Kidney capillary endothelial cell (primary cell): ENCODE measurements at places on chromosomes 2 and 18.
A peak's percentile ranks its signal among the peaks of the same experiment; 100 is the strongest.

DNA sequence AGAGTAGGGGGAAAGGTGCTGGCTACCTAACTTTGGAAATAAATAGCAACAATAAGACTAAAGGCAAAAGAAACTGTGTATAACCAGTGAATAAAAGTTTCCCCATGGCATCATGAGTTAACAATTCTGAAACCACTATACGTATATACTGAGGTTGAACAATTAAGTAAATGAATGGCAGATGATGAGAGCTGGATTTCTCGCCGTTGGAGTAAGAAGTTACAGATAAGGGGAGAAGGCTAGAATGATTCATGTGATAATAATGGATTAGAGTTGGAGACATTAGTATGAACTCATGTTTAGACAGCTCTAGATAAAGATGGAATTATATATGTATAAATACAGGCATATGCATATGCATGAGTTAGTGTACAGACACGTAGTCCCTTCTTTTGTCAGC is 152.7 kb downstream of the UBR3 start:
- DNase-seq: no peak

DNA sequence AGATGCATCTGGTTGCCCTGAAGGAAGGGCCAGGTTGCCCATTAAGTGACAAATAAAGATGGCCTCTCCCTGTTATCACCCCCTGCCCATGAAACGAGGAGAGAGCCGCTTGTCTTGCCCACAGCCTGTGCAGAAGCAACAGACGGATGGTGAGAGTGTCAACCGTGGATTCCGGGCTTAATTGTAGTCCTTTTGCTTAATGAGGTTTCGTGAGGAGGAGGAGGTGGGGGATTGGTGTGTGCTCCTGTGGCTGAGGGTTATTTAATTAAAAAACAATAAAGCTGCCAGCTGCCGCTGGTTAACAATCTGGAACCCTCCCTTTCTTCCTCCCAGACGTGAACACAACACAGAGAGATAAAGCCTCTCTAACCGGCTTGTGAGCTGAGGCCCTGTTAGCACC is 188.0 kb upstream of the PARD3B start:
- DNase-seq: no peak

DNA sequence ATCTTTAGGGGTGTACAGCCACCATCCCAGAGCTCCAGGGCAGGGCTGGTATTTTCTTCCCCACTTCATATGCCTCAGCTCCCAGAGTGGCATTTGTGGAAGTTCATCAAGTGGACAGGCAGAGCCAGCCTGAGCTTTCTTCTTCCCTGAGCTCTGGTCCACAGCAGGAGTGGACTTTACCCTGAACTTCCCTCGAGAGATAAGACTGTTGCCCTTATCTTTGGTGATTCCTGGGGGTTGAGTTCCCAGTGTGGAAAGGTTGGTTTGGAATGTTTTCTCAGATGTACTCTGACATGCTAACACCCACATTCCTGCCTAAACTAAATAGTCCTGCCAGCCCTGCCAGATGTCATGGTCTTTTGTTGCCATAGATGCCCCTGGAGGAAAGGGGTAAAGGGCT is 62.0 kb upstream of the LGALSL start:
- DNase-seq: no peak

GRCh38 chr2:18045230-18045629 is 166.8 kb downstream of the KCNS3 start:
- no peak for DNase-seq

GRCh38 chr2:121418494-121419058 is 112.1 kb upstream of the RNU4ATAC start:
- no peak for DNase-seq

- DNase-seq: no peak
These were observed 24.8 kb downstream of the SP3 start for GRCh38 chr2:173940208-173941020.

GRCh38 chr18:45137087-45137419 is 456.4 kb downstream of the SETBP1 start:
- no peak for DNase-seq

DNA sequence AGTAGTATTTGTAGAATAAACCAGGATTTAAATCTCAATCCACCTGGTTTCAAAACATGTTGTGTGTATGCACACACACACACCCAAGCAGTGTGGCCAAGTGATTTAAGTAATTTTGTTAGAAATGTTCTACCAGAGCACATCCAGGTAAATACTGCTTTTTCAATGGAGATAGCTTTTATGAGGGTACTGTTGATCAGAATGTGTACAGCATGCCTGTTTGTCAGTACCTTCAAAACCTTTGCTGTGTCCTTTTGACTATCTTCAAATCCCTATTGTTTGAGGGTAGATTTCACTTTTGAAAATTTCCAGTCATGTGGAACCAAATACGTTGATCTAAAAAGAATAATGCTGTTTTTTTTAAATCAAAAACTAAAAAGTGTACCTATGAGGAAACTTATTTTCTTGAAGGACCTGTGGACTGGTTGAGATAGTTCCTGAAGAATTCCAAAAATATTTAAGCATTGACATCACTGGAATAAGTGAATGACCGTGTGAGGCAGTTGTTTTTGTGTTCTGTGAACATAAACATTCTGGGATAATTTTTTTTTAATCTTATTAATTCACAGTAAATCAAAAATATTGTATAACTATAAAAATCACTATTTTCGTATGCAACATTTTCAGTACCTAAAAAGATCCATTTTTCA is 70.9 kb downstream of the PTRHD1 start:
- no peak for DNase-seq

DNA sequence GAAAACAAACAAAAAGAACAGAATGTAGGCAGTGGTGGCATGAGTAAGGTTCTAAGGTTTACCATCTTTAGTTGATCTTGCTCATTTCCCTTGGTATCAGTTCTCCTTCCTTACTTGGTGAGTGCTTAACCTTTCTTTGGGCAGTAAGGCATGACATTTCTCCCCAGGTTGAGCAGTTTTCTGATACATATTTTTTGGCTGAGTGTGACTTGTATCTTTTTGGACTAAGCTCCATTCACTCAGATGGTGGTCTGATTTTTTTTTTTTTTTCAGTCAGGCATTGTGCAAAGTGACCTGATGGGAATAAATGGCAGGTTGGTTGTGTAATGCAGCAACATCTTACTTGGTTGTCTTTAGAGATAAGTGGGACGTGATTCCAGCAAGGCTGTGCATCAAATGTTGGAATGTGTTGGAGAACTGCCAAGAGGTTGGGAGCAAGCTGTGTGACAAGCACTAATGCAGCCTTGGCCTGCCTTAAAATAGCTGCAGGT is 15.1 kb downstream of the SPTBN1 start:
- DNase-seq: peak; percentile 56

GRCh38 chr2:117856415-117857210 is 42.1 kb downstream of the DDX18 start:
- peak; percentile 70 for DNase-seq

DNA sequence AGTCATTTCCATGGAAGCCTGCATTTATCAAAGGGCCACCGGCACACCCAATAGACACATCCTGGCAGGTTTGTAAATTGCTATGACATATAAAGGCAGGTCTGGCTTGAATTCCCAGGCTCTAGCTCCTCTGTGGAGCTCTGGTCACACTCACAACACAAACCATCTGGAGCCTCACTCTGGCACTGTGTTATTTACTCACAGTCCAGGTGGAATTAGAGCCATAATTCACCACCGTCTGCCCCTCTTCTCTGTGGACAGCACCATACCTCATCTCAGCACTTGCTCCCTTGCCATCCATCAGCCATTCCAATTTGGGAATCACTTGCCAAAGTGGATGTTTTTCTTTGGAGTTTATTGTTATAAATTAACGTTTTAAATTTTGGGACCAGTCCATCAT is 84.3 kb upstream of the OSR1 start:
- DNase-seq: no peak

DNA sequence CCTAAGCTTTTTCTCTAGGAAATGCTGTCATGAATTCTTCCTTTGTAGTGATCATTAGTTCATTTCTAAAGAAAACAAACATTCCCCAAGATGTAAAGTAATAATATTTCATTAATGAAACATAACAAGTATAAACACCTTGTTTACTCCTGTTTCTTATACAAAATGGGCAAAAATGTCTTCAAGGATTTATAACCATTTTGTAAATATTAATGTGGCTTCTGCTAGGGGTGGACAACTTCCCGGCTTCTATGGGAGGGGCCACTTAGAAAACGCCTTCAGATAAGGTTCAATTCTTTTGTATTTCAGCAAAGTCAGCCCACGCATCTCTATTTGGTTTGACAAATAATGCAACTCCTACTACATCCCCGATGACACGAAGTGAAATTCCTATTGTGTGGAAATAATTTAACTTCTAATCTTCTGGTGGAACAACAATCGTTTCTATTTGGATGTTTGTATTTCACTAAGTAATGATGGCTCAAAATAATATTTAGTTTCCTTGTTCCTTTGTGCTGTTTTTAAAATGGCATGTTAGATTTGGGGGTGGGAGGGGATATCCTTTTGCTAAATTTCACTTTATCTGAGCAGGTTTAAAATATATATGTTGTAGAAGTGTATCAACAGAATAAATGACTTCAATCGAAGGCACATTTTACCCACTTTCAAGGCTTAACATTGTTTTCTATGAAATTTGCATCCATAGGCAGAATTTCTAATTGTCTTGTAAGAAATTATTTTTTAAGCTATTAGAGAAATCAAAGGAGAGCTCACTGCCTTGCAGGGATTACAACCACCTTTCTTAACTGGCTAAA is 14.7 kb upstream of the HOXD1 start:
- no peak for DNase-seq

- no peak for DNase-seq
These were observed 291.6 kb downstream of the TNS1 start for GRCh38 chr2:217711188-217711587.

DNA sequence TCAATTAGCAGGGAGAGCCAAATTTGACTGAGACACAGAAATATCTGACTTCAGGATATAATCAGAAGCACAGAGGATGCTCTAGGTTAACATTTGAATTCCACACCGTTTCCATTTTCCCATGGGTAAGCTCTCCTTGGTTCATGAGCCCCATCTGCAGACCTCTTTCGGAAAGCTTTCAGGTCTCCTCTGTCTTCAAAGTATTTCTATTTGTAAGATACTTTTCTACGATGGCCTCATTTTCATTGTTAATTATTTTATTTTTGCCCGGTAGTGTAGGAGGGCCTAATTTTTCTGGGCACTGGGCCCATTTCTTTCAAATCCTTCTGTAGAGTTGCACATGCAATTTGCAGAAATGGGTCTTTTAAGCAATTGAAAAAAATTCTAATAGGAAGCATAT is 53.8 kb downstream of the LRPPRC start:
- no peak for DNase-seq

GRCh38 chr2:177231270-177231669 is 18.7 kb downstream of the HNRNPA3 start:
- DNase-seq: no peak

GRCh38 chr2:9095690-9096089 is 92.2 kb upstream of the MBOAT2 start:
- DNase-seq: peak; percentile 44

- peak; percentile 29 for DNase-seq
These were observed at the start of gene GREB1L for GRCh38 chr18:21242141-21242779. GREB1L (plus strand) TSS chr18:21242232; CDS start chr18:21383519, 141,287 bp downstream.

GRCh38 chr2:190207930-190208329 is 111.7 kb downstream of the HIBCH start:
- no peak for DNase-seq

DNA sequence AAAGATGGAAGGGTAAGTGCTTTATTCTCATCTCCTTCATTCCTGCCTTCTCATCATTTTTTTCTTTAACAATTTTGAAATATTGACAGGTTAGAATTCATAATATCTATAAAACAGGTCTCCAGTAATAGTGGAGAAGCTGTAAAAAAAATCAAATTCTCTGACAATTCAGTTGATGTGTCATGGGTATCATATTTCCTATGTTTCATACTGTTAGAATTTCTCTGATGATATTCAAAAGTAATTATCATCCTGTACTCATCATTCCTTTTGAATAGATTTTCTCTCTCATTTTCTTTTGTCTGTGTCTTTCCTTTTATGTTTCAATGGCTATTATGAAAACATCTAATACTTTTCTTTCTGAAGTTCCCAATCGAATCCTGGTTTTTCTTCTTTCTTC is 97.7 kb downstream of the CPS1 start:
- DNase-seq: no peak

DNA sequence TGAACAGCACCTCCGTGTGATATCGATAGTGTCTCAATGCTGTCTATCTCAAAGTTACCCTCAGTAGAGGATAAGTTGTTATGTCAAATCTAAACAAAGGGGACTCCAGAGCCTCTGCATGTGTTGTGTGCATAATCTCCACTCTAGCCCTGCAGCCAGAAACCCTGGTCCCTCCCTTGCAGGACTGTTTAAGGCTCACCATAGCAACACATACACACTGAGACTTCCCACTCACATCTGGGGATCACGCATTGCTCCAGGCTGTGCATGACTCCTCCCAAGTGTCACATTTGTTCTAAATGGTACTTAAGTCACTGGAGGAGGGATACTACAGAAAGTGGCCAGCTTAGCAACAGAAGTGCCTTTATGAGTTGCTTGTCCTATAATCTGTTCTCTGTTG is 258.6 kb upstream of the CRIM1 start:
- DNase-seq: no peak

GRCh38 chr18:9209279-9209678 is 72.7 kb downstream of the ANKRD12 start:
- DNase-seq: no peak

DNA sequence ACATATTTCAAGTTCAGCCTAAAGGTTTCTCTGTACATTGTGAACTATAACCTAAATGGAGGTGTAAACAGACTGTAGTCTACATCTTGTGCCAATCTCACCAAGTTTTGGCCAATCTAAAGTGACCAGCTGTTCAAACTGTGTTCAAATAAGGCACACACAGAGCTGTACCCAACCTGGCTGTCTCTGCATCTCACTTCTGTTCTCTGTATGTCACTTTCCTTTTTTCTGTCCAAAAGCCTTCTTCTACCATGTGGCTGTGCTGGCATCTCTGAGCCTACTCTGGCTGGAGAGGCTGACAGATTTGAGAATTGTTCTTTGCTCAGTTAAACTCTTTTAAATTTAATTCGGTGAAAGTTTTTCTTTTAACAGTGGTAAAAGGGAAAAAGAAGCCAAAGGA is 817.9 kb downstream of the SOCS6 start:
- DNase-seq: no peak

GRCh38 chr18:33116376-33116775 is 324.1 kb downstream of the CCDC178 start:
- peak; percentile 56 for DNase-seq

GRCh38 chr2:119221609-119222008 is 2.0 kb upstream of the STEAP3 start:
- DNase-seq: no peak
